ENCODE measurements at places on chromosomes 11 and 22.

GRCh38 chr22:17346578-17346977, 22.7 kb upstream of the CECR2 start:
- no peak overlapping the region for H3K27ac ChIP-seq
- H3K4me3 ChIP-seq = no peak overlapping the region
- no peaks in the 10 kb centered on the region for H3K4me1 ChIP-seq
- no peaks in the 10 kb centered on the region for H3K36me3 ChIP-seq
- no peak for DNase-seq

GRCh38 chr11:68149417-68149816, 28.2 kb upstream of the CHKA start:
- no peak overlapping the region for H3K4me3 ChIP-seq
- no peaks in the 10 kb centered on the region for H3K36me3 ChIP-seq
- no peak overlapping the region for H3K27ac ChIP-seq

GRCh38 chr11:134374171-134374570, 37.9 kb downstream of the B3GAT1 start:
- no peak for DNase-seq
- peaks cover 12% of the 10 kb centered on the region for H3K27me3 ChIP-seq
- H3K36me3 ChIP-seq = no peaks in the 10 kb centered on the region
- no peaks in the 10 kb centered on the region for H3K4me1 ChIP-seq
- H3K4me3 ChIP-seq = no peak overlapping the region

DNA sequence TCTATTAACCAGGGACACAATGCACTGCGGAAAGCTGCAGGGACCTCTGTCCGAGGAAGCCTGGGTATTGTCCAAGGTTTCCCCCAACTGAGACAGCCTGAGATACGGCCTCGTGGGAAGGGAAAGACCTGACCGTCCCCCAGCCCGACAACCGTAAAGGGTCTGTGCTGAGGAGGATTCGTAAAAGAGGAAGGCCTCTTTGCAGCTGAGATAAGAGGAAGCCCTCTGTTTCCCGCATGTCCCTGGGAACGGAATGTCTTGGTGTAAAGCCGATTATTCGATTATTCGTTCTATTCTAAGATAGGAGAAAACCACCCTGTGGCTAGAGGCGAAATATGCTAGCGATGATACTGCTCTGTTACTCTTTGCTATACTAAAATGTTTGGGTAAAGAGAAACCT, 5.2 kb downstream of the BET1L start:
- peaks cover 23% of the 10 kb centered on the region for H3K4me1 ChIP-seq
- no peak for DNase-seq
- H3K27me3 ChIP-seq = no peaks in the 10 kb centered on the region
- peaks cover 23% of the 10 kb centered on the region for H3K36me3 ChIP-seq
- H3K4me3 ChIP-seq = no peak overlapping the region
- no peak overlapping the region for H3K27ac ChIP-seq

- H3K4me1 ChIP-seq = peaks cover 13% of the 10 kb centered on the region
- DNase-seq = no peak
- H3K27ac ChIP-seq = no peak overlapping the region
Measured at GRCh38 chr11:59705294-59705693, 8.4 kb downstream of the OR10V1 start.

- no peak for DNase-seq
- H3K4me1 ChIP-seq = no peaks in the 10 kb centered on the region
- no peaks in the 10 kb centered on the region for H3K27me3 ChIP-seq
- H3K36me3 ChIP-seq = peaks cover 85% of the 10 kb centered on the region
- H3K27ac ChIP-seq = no peak overlapping the region
Measured at GRCh38 chr11:20113149-20113438, 47.2 kb downstream of the DBX1 start.

GRCh38 chr11:72048766-72049460, 31.4 kb downstream of the NUMA1 start:
- no peaks in the 10 kb centered on the region for H3K27me3 ChIP-seq
- H3K36me3 ChIP-seq = peaks cover 3% of the 10 kb centered on the region
- DNase-seq = peak; percentile 24
- peaks cover 11% of the 10 kb centered on the region for H3K4me1 ChIP-seq
- no peak overlapping the region for H3K4me3 ChIP-seq
- no peak overlapping the region for H3K27ac ChIP-seq

DNA sequence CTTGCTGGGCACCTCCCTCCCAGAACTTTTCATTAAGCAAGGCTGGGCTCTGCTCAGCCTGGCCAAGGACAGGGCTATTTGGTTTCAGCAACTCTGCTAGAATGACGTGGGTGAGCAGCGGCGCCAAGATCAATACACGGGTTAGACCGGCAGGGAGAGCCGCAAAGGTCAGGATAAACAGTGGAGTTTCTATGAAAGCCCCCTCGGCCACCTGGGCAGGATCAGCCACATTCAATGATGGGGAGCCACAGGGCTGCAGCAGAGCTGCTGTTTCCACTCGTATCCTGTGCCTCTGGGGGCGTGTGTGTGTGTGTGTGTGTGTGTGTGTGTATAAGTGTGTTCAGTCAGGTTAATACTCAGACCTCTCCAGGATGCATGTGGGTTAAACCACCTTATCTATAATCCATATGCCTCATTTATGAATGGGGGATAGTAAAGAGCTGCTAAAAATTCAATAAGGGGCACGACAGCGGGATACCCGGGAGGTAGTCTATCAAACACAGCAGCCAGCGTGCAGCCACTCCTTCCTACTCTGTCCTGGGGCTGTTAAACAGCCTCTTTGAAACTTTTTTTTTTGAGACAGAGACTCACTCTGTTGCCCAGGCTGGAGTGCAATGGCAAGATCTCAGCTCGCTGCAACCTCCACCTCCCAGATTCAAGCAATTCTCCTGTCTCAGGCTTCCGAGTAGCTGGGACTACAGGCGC, 34.8 kb downstream of the MYH9 start:
- H3K27me3 ChIP-seq = no peaks in the 10 kb centered on the region
- peaks cover 14% of the 10 kb centered on the region for H3K36me3 ChIP-seq
- peak overlapping the region; percentile 66 for H3K4me3 ChIP-seq
- DNase-seq = peak; percentile 92

- peaks cover 32% of the 10 kb centered on the region for H3K27me3 ChIP-seq
- DNase-seq = no peak
- H3K4me1 ChIP-seq = peaks cover 12% of the 10 kb centered on the region
- no peaks in the 10 kb centered on the region for H3K36me3 ChIP-seq
- H3K27ac ChIP-seq = no peak overlapping the region
- H3K4me3 ChIP-seq = no peak overlapping the region
Measured at GRCh38 chr11:69304686-69305085, 10.7 kb downstream of the MYEOV start.

- no peak overlapping the region for H3K4me3 ChIP-seq
- no peaks in the 10 kb centered on the region for H3K4me1 ChIP-seq
- peaks cover 6% of the 10 kb centered on the region for H3K27me3 ChIP-seq
- no peak for DNase-seq
- no peak overlapping the region for H3K27ac ChIP-seq
Measured at GRCh38 chr22:21051145-21051830, 5.5 kb downstream of the LRRC74B start.

GRCh38 chr11:42412590-42412989, 899.2 kb upstream of the API5 start:
- no peaks in the 10 kb centered on the region for H3K36me3 ChIP-seq
- no peaks in the 10 kb centered on the region for H3K4me1 ChIP-seq
- no peaks in the 10 kb centered on the region for H3K27me3 ChIP-seq
- H3K4me3 ChIP-seq = no peak overlapping the region
- H3K27ac ChIP-seq = no peak overlapping the region
- no peak for DNase-seq

GRCh38 chr11:65833297-65834030, at the start of gene SNX32:
Gene SNX32, plus strand, starts transcription at chr11:65833963. Its CDS starts 103 bp downstream, at chr11:65834066.
- H3K27me3 ChIP-seq = no peaks in the 10 kb centered on the region
- no peaks in the 10 kb centered on the region for H3K4me1 ChIP-seq
- H3K4me3 ChIP-seq = no peak within 1 kb of the TSS
- no peak within 1 kb of the TSS for H3K27ac ChIP-seq
- no peaks in the 10 kb centered on the region for H3K36me3 ChIP-seq

GRCh38 chr22:36065775-36066544, 37.3 kb upstream of the RBFOX2 start:
- H3K36me3 ChIP-seq = no peaks in the 10 kb centered on the region
- H3K27ac ChIP-seq = peak overlapping the region; percentile 48
- DNase-seq = peak; percentile 85
- H3K27me3 ChIP-seq = no peaks in the 10 kb centered on the region

GRCh38 chr11:85766721-85767161, 44.2 kb downstream of the SYTL2 start:
- no peak overlapping the region for H3K4me3 ChIP-seq
- H3K36me3 ChIP-seq = no peaks in the 10 kb centered on the region
- H3K4me1 ChIP-seq = no peaks in the 10 kb centered on the region
- H3K27ac ChIP-seq = no peak overlapping the region

- H3K27me3 ChIP-seq = no peaks in the 10 kb centered on the region
- H3K4me1 ChIP-seq = peaks cover 55% of the 10 kb centered on the region
- no peak for DNase-seq
- H3K36me3 ChIP-seq = no peaks in the 10 kb centered on the region
Measured at GRCh38 chr22:24247011-24247507, 2.2 kb upstream of the GGT5 start.

- no peak for DNase-seq
- H3K27me3 ChIP-seq = no peaks in the 10 kb centered on the region
- no peaks in the 10 kb centered on the region for H3K36me3 ChIP-seq
- H3K4me1 ChIP-seq = no peaks in the 10 kb centered on the region
- no peak overlapping the region for H3K27ac ChIP-seq
Measured at GRCh38 chr22:39616051-39616450, 45.5 kb downstream of the CACNA1I start.

- no peaks in the 10 kb centered on the region for H3K4me1 ChIP-seq
- no peak overlapping the region for H3K4me3 ChIP-seq
- no peaks in the 10 kb centered on the region for H3K36me3 ChIP-seq
Measured at GRCh38 chr11:80261776-80262175, 820.9 kb upstream of the TENM4 start.

DNA sequence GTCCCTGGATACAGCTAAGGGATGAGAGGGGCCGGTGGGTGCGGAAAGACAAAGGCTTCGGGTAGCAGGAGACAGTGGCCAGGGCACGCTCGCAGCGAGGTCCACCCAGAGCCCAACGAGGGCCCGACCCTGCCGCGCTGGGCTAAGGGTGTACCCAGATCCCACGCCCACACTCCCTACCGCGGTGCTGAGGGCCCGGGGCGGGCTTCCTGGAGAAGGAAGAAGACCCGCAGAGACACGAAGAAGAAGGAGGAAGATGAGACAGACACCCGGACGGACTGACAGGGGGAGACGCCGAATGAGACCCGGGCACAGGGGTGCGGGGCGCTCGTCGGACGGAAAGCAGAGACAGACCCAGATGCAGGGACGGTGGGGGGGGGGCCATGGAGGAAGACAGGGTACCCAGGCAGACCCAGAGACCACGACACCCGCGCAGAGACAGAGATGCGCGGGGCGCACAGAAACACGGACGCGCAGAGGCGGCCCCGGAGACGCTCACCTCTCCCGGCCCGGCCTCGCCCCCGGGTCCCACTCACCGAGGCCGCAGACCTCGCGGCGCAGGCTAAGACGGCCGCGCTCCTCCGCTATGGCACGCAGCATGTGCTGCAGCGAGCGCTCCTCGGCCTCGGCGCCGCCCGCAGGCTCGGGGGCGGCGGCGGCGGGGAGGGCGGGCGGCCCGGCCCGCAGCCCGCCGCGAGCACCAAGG, 437 bp downstream of the KIAA0930 start:
- DNase-seq = no peak
- peaks cover 6% of the 10 kb centered on the region for H3K36me3 ChIP-seq
- peak overlapping the region; percentile 65 for H3K4me3 ChIP-seq
- no peak overlapping the region for H3K27ac ChIP-seq

GRCh38 chr22:29353286-29353685, 35.1 kb downstream of the AP1B1 start:
- DNase-seq = no peak
- no peak overlapping the region for H3K27ac ChIP-seq
- no peak overlapping the region for H3K4me3 ChIP-seq

GRCh38 chr11:30316237-30316636, 6.7 kb upstream of the ARL14EP start:
- no peaks in the 10 kb centered on the region for H3K36me3 ChIP-seq
- no peaks in the 10 kb centered on the region for H3K27me3 ChIP-seq
- H3K27ac ChIP-seq = no peak overlapping the region
- no peak overlapping the region for H3K4me3 ChIP-seq
- no peaks in the 10 kb centered on the region for H3K4me1 ChIP-seq

DNA sequence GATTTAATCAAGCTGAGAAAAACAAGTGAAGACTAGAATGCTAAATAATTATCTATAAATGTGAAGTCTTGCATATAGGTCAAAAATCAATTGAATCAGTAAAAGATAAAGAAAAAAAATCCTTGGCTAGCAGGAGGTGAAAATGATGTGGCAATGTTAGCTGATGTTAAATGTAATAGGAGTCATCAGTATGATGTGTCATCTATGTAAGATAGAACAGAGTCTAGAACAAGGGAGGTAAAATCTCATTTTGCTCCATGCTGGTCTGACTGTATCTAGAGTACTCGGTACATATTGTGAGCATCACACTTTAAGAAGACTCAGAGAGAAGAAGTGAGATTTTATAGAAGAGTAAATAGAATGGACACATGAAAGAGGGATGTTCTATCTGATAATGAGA, 721.2 kb downstream of the ETS1 start:
- no peaks in the 10 kb centered on the region for H3K36me3 ChIP-seq
- H3K27ac ChIP-seq = no peak overlapping the region
- no peak for DNase-seq
- no peak overlapping the region for H3K4me3 ChIP-seq
- H3K4me1 ChIP-seq = no peaks in the 10 kb centered on the region

- H3K27ac ChIP-seq = no peak overlapping the region
- no peaks in the 10 kb centered on the region for H3K36me3 ChIP-seq
- DNase-seq = peak; percentile 24
- no peaks in the 10 kb centered on the region for H3K27me3 ChIP-seq
- peaks cover 41% of the 10 kb centered on the region for H3K4me1 ChIP-seq
- H3K4me3 ChIP-seq = no peak overlapping the region
Measured at GRCh38 chr11:83249972-83250593, 36.1 kb downstream of the CCDC90B start.

GRCh38 chr22:49779211-49779610, 48.5 kb downstream of the BRD1 start:
- no peaks in the 10 kb centered on the region for H3K4me1 ChIP-seq
- no peaks in the 10 kb centered on the region for H3K27me3 ChIP-seq

DNA sequence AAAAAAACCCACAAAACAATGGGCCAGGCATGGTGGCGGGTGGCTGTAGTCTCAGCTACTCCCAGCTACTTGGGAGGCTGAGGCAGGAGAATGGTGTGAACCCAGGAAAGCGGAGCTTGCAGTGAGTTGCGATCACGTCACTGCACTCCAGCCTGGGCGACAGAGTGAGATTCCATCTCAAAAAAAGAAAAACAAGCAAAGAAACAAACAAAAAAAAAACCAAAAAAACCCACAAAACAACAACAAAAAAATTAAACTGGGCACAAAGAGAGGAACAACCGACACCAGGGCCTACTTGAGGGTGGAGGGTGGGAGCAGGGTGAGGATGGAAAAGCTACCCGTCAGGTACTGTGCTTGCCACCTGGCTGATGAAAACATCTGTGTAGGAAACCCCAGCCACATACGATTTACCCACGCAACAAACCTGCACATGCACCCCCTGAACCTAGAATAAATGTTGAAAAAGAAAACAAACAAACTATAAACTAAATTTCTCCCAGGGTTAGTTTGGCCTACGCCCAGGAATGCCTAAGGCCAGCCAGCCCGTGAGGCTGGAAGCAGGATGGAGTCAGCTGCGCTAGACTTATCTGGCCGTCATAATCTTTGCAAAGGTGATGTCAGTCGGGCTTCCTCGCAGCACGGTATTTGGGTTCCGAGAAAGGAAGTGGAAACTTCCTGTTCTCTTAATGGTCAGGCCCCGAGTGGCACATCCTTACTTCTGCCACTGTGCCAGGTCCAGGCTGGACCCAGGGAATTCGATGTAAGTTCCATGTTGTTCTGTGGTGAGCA, 21.9 kb upstream of the CYB5R3 start:
- H3K36me3 ChIP-seq = no peaks in the 10 kb centered on the region
- no peak for DNase-seq
- no peaks in the 10 kb centered on the region for H3K27me3 ChIP-seq
- H3K4me1 ChIP-seq = peaks cover 27% of the 10 kb centered on the region
- H3K27ac ChIP-seq = no peak overlapping the region

All from HepG2 (cell line).